ENCODE measurements at places on chromosomes 13 and 19.

DNA sequence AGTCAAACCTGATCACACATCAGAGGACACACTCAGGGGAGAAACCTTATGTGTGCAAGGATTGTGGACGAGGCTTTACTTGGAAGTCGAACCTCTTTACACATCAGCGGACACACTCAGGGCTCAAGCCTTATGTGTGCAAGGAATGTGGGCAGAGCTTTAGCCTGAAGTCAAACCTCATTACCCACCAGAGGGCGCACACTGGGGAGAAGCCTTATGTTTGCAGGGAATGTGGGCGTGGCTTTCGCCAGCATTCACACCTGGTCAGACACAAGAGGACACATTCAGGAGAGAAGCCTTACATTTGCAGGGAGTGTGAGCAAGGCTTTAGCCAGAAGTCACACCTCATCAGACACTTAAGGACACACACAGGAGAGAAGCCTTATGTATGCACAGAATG lies 8.2 kb upstream of the ZNF527 start:
- no peak for DNase-seq

- DNase-seq = no peak
Observed at GRCh38 chr13:99873141-99873540, 98.4 kb downstream of the ZIC5 start.

GRCh38 chr13:40994581-40995230 lies 24.4 kb downstream of the ELF1 start:
- DNase-seq = no peak

- no peak for DNase-seq
Observed at GRCh38 chr19:51521781-51522180, 9.7 kb downstream of the SIGLEC6 start.

DNA sequence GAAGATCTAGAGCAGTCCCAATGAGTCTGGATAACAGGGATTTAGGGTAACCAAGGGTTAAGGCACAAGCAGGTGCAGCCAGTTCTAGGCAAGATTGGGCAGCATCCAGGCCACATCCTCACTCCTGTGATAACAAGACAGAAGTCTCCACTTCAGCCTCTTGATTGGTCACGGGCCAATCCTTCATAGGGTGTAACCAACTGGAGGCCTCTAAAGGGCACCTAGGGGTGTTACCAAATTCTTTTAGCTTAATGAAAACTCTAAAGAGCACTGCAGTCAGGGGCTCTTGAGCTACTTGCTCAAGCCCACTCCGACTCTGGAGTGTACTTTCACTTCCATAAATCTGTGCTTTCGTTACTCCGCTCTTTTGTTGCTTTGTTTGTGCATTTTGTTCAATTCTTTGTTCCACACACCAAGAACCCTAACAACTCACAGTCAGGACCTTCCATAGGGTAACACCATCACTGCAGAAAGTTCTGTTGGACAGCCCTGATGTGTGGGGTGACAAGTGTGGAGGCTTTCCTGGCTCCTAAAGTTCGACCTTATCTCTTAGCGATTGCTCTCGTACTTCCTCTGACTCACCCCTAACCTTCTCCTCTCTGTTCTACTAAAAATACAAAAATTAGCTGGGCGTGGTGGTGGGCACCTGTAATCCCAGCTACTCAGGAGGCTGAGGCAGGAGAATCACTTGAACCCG lies 36.1 kb downstream of the ZSWIM9 start:
- DNase-seq = no peak

GRCh38 chr19:51121257-51121656 lies 3.4 kb upstream of the SIGLEC9 start:
- DNase-seq = no peak

DNA sequence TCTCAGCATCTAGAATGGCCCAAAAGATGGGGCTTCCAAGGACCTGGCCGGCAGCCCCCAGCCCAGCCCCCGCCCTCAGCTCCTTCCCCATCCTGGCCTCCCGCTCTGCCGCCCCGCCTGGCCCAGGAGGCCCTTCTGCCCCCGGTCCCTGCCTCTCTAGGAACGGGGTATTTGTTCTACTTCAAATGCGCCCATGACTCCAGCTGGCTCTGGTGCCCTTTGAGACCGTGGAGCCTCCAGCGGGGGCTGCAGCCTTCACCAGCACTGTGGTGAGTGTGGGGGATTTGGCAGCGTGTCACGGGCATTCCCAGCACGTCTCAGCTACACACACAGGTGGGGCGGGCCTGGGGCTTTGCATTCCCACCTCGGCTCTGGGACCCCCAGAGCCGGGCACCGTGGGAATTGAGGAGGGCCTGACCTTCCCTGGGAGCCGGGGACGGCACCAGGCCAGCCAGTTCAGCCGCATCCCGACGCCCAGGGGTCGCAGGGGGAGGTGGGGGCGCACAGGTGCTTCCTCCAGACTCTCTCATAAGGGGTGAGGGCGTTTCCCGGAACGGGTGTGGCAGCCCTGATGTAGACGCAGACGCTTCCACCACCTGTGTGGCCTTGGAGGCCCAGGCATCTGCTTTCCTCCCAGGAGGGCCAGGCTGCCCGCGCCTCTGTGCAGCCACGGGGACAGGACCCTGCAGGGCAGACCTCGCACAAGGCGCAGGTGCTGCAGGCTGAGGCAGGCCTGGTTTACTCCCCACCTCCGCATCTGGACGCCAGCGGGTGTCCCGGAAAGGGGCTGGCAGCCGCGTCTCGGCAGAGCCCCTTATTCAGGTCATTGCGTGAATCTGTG lies 947 bp downstream of the ATP4B start:
- no peak for DNase-seq

GRCh38 chr13:23344931-23345595 lies 88.4 kb downstream of the SACS start:
- peak; percentile 81 for DNase-seq

DNA sequence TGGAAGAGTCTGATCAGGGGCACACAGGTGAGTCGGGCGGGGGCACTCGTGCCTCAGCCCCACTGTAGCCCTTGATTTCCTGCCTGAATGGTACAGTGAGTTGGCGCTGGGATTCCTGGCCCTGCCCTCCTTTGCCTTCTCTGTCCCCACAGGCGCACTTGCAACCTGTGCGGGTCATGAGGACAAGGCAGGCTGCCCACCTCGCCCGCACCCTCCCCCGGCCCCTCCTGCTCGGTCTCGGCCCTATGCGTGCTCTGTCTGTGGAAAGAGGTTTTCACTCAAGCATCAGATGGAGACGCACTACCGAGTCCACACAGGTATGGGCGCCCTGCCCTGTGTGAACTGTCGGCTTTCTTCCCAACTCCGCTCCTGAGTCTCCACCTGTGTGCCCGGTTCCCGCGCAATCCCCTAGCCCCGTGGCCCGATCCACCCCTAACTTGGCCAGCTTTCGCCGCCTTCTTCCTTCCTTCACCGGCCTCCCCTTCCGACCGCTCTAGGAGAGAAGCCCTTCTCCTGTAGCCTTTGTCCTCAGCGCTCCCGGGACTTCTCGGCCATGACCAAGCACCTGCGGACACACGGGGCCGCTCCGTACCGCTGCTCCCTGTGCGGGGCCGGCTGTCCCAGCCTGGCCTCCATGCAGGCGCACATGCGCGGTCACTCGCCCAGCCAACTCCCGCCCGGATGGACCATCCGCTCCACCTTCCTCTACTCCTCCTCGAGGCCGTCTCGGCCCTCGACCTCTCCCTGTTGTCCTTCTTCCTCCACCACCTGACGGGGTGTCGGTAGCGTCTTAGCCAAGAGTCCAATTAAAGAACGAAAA lies 1.6 kb upstream of the KMT2B start:
- DNase-seq = no peak

DNA sequence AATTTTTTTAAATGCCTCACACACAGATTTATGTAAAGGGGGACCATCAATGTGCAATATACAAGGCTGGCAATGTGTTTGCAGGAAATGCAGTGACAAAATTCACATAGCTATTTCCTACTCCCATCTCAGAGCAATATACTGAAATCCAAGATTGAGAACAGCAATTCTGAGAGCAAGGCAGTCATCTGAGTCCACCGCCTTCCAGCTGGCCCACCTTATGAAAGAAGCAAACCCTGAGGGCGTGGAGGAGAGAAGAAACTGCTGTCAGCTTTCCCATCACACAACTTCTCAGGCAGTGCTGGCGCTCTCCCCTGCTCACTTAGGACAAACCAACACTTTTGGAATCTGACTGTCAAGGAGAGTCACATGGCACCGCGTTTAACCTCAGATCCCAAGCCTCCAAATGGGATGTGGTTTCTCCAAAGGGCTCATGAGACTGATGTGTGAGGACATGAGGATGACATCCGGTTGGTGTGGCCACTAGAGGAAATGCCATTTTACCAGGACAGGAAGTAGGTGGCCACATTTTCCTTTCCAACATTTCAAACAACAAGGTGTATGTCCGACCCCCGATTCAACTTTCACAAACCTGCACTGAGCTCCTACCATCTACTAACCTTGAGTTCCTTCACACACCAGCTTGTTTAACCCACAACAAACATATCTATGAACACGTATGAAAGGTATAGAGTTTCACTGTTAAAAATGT lies 3.7 kb upstream of the DOCK9 start:
- no peak for DNase-seq

- DNase-seq = no peak
Observed at GRCh38 chr13:28579322-28579721, 79.6 kb upstream of the POMP start.

- peak; percentile 43 for DNase-seq
Observed at GRCh38 chr19:1471515-1472160, 7.4 kb downstream of the C19orf25 start.

DNA sequence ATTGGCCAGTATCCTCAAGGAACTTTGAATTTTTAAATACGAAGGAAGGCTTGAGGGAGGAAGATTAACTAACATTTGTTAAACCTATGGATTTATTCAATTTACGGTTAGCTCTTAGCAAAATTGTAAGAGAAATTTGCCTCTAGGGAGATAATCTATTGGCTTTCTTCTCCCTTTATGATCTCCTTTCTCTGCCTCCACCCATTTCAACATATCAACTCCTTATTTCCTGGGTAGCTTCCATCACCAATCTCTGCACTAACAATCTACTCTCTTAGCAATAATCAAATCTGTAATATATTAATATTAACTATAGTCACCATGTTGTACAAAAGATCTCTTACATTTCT lies 233.9 kb upstream of the CSNK1A1L start:
- no peak for DNase-seq

DNA sequence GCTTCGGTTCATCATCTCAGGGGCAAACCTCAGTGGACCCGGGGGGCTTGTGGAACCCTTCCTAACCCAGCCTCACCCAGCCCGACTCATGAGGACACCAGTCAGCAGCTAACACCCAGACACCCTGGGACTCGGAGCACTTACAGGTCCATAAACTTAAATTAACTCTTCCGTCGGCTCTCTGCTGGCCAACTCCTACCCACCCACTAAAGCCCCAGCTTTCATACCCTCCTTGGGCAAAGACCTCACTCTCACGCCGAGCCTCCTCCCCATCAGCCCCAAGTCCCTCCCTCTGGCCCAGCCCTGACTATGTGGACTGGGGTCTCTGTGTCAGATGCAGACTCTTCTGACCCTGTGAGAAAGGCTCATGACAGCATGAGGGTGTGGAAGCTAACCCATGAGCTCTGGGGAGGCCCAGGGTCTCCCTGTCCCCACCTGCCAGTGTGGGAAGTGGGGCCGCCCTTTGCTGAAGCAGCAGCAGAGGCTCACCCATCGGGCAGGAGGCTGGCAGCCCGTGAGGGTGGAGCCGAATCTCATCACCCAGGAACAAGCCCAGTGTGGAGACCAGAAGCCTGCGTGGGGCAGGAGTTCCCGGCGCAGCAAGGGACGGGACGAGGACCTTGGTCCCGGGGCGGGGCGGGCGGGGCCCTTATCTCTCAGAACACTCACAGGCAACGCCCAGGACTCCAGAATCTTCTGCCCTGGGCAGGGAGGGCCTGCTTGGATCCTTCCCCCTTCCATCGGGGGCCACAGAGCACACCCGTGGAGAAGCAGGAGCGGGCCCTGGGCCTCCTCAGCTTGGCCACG lies 19.8 kb downstream of the TCF3 start:
- no peak for DNase-seq

DNA sequence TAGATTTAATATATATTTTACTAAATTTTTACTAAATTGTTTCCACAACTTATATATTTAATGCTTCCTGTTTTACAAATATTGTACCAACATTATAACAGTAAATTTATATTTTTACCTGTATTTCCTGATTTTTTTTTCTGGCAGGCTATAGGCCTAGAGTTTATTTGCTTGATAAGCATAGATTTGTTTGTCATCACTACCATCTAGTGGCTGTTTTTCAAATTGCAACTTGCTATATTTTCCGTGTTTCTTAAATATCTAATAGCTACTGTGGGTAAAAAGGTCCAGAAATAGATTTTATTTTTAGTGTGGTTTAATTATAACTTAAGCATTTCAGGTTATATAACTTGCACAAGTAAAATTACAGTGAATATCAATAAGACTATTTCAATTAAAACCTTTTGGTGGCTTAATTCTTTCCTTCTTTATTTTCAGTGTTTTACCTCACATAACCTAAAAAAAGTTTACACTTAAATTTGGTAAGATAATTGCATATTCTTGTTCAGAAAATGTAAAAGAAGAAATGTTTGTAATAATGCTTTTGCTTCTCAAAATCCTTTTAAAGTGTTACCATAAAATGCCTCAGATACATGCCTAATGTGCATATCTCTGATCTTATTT lies 60.6 kb downstream of the NDFIP2 start:
- peak; percentile 92 for DNase-seq

DNA sequence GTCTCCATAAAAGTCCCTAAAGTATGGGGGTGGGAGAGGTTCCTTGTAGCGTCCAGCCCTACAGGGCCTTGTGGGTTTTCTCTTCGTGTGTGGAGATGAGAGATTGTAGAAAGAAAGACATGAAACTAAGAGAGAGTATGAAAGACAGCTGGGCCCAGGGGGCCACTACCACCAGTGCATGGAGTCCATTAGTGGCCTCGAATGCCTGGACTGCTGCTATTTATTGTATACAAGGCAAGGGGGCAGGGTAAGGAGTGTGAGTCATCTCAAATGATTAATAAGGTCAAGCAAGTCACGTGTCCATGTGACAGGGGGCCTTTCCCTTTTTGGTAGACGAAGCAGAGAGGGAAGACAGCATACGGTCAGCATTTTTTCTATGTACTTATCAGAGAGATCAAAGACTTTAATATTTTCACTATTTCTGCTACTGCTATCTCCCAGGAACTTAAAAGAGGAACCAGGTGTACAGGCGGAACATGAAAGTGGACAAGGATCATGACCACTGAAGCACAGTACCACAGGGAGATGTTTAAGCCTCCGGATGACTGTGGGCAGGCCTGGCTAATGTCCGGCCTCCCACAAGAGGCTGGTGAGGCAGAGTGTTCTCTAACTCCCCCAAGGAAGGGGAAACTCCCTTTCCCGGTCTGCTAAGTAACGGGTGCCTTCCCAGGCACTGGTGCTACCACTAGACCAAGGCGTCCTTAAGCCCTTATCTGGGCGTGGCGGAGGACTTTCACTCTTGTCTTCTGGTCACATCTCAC lies 25.5 kb downstream of the FGF21 start:
- no peak for DNase-seq

GRCh38 chr13:76503766-76504165 lies 382.4 kb downstream of the KCTD12 start:
- DNase-seq = no peak

DNA sequence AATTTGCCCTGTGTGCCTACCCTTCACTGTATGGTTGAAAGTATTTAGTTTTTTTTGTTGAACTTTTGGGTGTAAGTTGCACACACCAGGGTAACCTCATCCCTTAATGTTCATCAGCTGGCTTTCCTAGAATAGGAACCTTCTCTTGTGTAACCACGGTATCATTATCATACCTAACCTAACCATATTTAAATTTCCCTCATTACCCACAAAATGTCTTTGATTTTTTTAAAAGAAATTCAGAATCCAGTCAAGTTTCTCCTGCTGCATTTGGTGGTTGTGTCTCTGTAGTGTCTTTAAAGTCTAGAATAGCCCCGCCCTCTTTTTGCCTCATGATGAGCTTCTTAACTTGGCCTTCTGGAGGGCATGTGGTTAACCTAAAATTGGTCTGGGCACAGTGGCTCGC lies 80.3 kb downstream of the RYR1 start:
- DNase-seq = no peak

All from spinal cord (tissue), 10 donors.